ENCODE measurements at places on chromosomes 3 and 15. TPM values are rescaled to one million over a fixed set of nuclear protein-coding genes. Genes with fewer than 3 reads are reported as not detected.

Gene PRR20G
- total RNA-seq, result not detected

DNA sequence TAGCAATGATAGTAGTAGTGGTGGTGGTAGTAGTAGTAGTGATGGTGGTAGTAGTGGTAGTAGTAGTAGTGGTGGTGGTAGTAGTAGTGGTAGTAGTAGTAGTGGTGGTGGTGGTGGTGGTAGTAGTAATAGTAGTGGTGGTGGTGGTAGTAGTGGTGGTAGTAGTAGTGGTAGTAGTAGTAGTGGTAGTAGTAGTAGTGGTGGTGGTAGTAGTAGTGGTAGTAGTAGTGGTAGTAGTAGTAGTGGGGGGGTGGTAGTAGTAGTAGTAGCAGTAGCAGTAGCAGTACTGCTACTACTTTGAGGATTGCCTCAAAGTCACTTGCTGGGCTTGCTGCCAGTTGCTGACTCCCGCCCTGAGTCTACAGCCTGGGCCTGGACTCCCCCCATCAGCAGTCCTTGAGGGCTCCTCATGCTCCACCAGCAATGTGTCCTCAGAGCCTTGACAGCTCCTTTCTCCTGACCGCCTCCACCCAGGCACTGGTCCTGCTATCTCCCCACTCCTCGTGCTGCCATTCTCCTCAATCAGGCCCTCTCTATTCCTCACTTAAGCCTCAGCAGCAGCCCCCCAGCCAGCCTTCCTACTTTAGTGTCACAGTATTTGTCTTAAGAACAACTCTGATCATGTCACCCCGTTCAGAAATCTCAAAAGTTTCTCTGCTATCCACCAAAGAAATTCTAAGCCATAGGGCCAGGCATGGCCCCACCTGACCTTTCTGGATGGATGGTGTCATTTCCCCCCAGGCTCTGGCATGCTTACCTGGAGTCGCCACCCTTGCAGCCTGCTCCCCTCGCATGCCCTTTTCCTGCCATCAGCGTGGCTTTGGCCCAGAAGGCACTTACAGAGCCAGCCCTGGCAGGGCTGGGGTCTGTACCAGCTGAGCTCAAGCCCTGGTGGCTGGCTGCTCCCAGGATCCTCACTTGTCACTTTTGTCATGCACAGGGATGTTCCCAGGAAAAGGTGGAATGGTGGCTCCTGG, 45.6 kb downstream of the DLEC1 start:
- DNase-seq, result no peak

Gene SNURF
- 34.2 TPM for total RNA-seq

- DNase-seq, result no peak
These were observed 86.2 kb upstream of the OCA2 start for GRCh38 chr15:28185148-28185895.

GRCh38 chr3:5201536-5201935, 14.0 kb downstream of the EDEM1 start:
- no peak for DNase-seq

DNA sequence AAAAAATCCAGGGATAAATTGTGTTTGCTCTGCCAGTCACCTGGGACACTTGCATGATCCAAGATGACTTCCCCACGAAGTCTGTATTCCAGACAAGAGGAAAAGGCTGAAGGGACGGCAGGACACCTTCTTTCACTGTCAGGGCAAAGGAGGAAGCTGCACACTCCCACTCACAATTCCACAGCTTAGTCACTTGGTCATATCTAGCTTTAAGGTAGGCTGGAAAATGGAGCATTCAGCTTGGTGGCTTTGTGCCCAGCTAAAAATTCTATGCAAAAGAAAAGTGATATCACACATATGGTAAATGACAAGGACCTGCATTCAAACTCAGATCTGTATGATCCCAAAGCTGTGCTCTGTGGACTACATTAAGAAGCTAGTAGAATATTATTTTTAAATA, 109.2 kb upstream of the TPM1 start:
- DNase-seq, result no peak

- DNase-seq, result peak; percentile 36
These were observed 359 bp downstream of the TPM1 start for GRCh38 chr15:63042877-63043334.

DNA sequence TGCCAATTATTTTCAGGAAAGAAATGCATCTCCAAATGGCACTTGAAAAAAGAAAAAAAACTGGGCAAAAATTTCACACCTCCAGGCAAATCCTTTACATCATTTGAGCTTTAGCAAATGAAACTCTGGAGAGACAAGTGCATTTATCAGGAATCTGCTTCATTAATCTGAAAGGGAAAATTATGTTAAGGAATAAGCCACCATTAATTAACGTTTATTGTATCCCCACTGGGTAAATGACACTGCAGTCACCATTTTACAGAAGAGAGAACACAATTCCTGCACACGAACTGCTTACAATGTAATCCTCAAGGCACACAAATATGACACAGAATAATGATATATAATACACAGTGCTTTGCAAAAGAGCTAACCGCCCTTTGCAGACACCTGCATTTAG, 217.3 kb downstream of the OSBPL10 start:
- DNase-seq, result no peak

- no peak for DNase-seq
These were observed 59.4 kb downstream of the MECOM start for GRCh38 chr3:169604118-169604517.

GRCh38 chr15:101237251-101237650, 14.6 kb downstream of the CHSY1 start:
- DNase-seq, result no peak

Data from frontal cortex (tissue), 4 donors.